GM12878 (cell line): ENCODE measurements at places on chromosomes 4 and X.

DNA sequence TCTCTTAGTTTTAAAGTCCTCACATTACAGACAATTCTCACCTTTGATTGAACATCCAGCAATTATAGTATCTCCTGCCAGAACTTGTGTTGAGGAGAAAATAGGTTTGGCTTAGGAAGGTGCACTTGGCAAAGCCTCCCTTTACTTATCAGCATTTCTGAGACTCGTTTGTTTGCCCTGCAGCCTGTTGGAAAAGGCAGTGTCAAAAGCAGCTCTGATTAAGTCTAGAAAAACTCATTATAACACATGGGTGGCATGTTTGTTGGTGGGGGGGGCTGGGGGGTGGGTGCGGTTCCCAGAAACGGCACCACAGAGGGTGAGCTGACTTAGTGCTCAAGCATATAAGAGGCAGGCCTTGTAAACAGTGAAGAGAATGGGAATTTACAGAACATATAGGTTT is 21.7 kb upstream of the PUDP start:
- no peak for DNase-seq

- no peak for DNase-seq
These were observed 80.2 kb downstream of the SCD5 start for GRCh38 chr4:82718162-82718940.

GRCh38 chr4:140851804-140852203 is 95.6 kb upstream of the TBC1D9 start:
- DNase-seq = no peak

DNA sequence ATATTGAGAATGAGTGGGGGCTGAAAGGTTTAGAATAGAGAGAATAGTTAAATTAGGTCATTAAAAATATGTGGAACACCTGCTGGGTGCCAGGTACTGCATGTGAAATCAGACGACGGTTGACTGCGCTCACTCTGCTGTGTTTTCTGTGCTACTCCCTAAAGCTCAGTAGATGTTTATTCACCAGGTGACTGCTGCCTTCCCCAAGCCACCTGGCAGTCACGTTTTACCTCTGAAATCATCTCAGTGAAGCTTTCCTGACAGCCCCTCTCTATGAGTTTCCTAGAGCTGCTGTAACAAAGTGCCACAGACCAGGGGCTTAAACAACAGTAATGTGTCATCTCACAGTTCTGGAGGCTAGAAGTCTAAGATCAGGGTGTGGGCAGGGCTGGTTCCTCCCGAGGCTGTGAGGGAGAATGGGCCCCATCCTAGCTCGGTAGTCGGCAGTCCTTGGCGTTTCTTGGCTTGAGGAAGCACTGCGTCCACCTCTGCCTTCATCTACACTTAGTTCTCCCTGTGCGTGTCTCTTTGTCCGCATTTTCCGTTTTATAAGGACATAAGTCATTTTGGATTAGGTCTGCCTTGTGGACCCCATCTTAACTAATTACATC is 25.3 kb downstream of the ADD1 start:
- no peak for DNase-seq

DNA sequence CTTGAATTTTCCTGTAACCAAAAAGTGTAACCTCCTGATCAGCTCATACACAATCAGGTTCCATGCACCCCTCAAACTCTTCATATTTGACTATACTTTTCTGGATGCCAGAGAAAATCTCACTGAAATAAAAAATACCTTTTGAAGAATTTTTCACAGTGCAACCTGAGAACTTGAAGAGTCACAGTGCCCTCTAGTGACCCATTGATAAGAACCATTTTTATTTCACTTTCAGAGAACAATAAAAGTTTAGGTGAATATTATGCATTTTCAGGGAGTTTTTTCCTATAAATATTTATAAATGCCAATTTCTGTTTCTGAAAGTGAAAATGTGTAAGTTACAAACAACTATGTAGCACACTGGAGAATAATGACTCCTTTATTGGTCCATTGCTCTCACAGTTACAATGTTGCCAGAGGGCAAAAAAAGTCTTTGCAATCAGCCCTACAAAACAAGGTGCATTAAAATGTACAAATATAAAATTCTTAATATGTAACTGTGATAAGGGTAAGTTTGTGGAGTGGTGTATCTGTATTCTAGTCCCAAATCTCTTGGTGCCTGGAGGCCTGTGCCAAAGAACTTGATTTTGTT is 153.6 kb upstream of the INTU start:
- DNase-seq = no peak

DNA sequence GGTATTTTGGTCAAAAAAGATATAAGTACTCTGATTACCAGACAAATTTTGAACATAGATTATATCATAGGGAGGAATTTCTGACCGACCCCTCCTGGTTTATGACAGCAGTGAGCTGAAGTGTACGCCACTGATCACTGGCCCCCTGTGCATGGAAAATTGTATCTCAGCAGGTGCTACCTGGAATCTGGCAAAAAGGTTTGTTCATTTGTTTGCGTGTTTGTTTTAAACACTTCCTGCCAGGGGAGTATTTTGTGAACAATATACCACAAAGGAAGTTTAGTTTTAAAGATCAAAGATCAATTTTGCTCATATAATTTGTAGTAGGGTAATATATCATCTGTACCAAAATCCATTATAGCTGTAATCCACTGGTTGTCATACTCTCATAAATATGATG is 219.7 kb upstream of the TENM3 start:
- no peak for DNase-seq

GRCh38 chr4:77225022-77225421 is 68.0 kb downstream of the CCNG2 start:
- DNase-seq = no peak

DNA sequence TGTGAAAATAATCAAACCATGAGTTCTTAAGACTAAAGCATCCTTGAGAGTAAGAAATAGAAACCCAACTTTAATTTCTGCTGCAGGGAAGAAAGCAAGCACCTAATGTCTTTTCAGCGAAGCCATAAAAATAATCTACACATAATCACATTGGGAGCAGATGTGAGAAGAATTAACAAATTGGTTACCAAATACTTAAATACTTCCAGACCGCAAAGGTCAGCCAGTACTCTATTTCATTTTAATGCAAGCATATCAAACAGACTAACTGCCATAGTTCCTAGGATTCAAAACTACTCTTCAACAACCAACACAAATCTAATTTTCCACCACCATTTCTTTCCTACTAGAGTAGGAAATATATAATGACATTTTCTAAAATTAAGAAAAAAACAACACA is 144.8 kb upstream of the SLIT2 start:
- DNase-seq = no peak
